ENCODE measurements at places on chromosomes 13 and 19.
A peak's percentile ranks its signal among the peaks of the same experiment; 100 is the strongest.

DNA sequence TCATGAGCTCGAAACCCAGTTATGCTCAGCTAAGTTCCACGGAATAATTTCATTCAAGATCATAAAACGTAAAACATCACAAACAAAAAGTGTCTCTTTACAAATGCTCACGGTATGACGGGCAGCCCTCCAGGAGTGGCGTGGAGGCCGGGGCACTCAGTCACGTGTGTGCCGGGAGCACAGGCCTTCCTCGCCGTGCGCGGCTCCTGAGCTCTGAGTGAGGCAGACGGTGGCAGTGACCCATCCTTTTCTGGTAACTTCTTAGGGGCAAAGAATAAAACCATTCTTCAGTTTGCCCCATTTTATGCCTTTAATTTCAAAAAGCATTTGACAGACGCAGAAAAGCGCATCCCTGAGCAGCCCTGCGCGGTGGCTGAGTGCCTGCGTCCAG is 72.8 kb downstream of the ATP11A start:
- DNase-seq = no peak

DNA sequence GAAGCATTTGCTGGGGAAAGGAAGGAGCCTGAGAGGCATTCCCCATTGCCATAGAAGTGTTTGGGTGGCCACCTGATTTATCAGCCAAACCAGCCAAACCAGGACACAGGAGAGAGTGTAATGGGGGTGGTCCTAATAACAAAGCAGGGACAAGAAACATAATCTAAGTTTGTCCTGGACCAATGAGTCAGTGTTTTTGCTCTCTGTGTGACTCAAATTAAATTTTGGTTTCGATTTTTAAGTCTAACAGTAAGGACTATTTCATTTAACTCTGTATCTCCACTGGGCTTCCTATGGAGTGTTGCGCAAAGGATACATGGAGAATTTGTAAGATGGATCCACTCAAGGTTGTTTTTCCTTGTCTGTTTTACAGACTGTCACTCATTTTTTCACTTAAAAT is 19.5 kb upstream of the TRPC4 start:
- no peak for DNase-seq

DNA sequence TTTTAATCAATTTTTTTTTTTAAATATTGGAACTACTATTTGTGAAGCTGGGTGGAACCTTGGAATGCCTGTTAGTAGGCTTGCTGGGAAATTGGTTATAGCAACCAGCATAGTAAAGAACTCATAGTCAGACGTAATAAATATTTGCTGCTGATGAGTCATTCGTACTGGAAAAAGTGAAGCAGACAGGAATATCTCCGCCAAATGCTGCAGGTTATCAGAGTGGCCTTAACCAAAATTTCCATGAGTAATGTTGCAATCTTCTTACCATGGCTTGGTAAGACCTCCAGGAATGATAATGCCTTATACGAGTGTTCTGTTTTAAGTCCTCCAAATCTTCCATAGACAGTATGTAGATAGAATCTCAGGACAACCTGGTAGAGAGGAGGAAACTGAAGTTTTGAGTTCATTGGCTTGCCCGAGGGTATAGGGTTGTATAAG is 34.2 kb downstream of the MBNL2 start:
- DNase-seq = no peak

DNA sequence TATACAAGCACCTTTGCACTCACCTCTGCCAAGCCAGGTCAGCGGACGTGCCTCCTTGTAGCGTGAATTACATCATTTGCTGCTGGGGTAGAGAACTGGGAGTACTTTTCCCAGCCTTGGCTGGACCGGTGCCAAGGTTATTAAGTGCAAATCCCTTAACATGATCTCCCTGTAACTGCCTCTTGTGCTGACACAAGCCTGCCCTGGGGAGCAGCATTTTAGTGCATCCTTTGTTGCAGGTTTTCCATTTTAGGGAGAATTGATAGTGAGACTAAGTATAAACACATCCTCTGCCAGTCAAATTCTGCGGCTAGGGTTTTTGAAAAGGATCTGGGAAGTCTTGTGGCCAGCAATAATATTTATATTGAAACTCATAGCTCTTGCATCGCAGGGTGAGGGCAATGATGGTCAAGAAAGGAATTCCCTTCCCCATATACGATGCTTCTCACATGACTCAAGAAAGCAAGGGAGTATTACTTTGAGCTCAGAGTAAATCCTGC is 32.7 kb upstream of the DCLK1 start:
- DNase-seq = no peak

DNA sequence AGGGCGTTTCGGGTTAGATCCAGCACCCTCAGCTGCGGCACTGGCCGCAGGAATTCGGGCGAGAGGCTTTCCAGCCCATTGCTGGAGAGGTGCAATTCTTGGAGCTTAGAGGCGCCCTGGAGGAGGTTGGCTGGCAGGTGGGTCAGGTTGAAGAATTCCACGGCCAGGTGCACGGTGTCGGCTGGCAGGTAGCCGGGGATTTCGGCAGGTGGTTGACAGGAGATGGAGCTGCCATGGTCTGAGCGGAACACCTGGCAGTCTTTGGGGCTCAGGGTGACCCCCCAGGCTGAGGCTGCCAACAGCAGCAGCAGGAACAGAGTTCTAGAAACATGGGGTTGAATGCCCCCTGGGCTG is 1.3 kb downstream of the LRG1 start:
- DNase-seq = no peak

- no peak for DNase-seq
Measured at GRCh38 chr13:29562786-29563438, 32.6 kb downstream of the SLC7A1 start.

DNA sequence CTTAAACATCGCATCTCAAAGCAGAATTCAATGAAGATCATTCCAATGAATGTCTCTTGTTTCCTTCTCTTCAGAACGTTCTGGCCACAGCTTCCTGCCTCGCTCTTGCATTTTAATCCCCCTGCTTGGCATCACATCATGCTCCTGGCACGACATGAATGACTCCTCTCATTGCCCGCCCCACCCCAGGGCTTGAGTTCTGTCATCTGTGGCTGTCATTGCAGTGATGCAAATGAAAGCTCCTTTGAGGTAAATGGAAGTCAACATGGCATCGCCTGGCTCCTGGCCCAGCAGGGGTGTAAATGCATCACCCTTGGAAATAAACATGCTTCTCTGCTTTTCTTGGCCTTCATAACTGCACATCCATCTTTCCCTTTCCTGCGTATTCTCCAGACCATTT is 48.6 kb downstream of the SCEL start:
- no peak for DNase-seq

DNA sequence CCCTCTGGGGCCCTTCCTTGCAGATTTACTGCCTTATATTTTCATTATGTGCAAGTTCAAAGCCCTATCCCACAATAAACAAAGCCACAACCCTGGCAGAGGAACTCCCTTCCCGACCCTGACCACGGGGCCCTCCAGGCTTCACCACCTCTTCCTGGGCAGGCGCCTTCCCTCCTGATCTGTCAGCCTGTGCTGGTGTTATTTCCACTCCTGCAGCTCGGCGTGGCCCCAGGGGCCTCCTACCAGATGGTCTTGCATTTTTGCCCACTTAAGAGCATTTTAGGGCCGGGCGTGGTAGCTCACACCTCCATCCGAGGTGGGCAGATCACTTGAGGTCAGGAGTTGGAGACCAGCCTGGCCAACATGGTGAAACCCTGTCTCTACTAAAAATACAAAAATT is 22.8 kb downstream of the SLC15A1 start:
- DNase-seq = no peak

GRCh38 chr13:51550151-51550550 is 34.1 kb upstream of the WDFY2 start:
- DNase-seq = no peak

DNA sequence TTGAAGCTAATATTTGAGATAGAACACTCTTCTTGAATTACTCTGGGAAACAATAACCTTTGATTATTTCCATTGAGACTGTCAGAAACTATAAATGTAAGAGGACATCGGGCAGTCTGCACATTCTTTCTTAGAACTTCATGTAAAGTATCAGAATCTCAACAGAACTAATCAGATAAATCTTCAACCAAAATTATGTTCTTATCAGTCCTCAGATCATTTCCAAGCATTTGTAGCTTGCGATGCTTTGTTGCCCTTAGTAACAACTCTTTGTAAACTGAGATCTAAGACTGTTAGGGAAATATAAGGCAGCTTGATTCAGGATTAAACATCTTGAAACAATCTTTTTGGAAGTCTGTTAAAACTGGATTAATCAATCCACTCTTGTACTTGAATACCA is 70.3 kb downstream of the FNDC3A start:
- no peak for DNase-seq

DNA sequence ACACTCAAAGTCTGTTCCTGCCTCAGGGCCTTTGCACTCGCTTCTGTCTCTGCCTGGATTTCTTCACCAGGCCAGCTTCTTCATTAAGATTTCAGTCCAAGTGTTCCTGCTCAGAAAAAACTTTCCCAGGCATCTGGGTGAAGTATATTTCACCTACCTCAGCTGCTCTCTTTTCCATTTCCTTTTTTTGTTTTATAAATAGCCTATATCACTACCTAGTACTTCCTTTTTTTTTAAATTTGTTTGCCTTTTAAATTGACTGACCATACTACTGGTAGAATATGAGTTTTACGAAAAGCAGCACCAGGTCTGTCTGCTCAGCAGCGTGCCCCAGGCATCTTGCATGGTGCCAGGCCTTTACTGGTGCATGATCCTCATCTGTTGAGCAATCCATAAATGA is 1064.4 kb downstream of the UQCRFS1 start:
- DNase-seq = no peak

- no peak for DNase-seq
Measured at GRCh38 chr13:49315756-49316482, 68.2 kb downstream of the CDADC1 start.

DNA sequence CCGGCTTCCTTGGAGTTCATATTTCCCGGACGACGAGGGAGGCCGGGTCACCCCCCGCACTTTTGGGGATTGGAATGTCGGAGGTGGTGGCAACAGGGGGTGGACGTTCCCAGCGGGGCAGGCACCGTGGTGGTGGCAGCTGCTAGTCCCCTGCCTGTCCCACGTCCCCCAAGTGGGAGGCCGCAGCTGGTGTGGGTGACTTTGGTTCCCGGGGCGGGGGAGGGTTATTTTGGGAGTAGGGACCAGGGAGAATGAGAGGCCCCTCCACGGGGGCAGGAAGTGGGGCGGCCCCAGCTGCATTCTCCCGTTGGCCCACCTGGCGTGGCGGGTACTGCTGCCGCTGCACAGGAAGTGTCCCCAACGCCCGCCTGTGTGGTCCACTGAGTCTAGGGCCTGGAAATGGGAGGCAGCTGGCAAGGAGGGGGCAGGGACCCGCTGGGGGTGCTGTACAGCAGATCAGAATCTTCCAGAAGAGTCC is 11.1 kb upstream of the PLIN3 start:
- DNase-seq = no peak

- DNase-seq = peak; percentile 93
Measured at GRCh38 chr19:797528-798414, 519 bp downstream of the PTBP1 start.

GRCh38 chr13:46778890-46779289 is 18.1 kb downstream of the ESD start:
- no peak for DNase-seq

- DNase-seq = no peak
Measured at GRCh38 chr13:75687150-75687763, 51.1 kb downstream of the LMO7 start.

- DNase-seq = no peak
Measured at GRCh38 chr19:44529536-44529935, at the start of gene CEACAM20. CEACAM20 (minus strand) TSS chr19:44529675; CDS start chr19:44529509, 166 bp downstream.

DNA sequence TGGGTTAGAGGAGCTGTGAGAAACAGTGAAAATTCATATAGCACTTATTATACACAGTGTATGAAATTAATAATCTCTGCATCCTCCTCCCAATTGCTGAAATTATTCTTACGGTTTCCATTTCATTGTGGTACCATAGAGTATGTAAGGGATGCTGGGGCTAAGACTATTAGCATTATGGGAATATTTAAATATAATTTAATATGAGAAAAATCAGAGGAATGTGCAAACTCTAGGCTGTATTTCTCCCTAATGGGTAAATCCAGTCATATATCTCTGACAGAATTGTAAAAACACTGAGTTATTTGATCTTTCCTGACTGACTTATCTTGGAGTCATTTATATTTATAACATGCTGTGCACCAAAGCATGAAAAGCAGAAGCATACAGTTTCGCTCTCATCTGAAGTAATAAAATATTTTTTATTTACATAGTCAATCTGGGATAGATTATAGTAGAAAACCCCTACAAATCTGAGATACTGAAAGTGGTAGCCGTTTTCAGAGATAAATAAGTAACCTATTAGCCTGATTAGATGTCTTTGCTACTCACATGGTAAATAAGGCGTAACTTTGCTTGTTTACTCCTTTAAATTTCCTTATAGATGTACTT is 34.9 kb downstream of the LRCH1 start:
- no peak for DNase-seq

- no peak for DNase-seq
Measured at GRCh38 chr13:69524459-69525150, 583.0 kb upstream of the ATXN8OS start.

GRCh38 chr19:35639321-35639639 is 2.3 kb upstream of the ETV2 start:
- DNase-seq = no peak

- no peak for DNase-seq
Measured at GRCh38 chr13:97879646-97880310, 73.7 kb upstream of the IPO5 start.

DNA sequence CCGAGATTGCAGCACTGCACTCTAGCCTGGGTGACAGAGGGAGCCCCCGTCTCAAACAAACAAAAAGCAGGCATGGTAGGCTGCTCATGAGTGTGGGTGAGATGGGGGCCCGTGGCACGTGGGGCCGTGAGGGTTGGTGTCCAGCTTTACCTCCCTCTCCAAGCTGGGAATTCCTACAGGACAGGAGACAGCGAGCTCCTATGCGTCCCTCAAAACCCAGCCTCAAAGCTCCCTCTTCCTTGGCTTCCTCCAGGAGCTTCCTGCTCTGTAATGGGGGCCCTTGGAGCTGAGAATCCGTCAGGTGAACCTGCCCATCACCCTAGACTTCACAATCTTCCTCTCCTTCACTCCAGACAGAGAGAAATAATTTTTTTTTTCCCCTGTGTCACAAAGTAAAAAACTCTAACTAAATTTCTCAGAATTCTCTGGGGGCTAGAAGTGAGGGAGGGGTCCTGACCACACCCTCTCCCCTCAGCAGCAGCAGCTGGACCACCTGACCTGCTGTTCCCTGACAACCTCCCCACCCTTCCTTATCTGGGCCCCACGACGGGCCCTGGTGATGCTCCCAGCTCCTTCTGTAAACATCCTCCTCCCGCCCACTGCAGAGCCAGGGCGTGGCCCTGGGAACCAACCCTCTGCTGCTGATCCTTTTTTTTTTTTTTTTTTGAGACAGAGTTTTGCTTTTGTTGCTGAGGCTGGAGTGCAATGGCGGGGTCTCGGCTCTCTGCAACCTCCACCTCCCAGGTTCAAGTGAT is 22.1 kb upstream of the WDR18 start:
- no peak for DNase-seq
